ENCODE measurements at places on chromosomes 12 and 14.

DNA sequence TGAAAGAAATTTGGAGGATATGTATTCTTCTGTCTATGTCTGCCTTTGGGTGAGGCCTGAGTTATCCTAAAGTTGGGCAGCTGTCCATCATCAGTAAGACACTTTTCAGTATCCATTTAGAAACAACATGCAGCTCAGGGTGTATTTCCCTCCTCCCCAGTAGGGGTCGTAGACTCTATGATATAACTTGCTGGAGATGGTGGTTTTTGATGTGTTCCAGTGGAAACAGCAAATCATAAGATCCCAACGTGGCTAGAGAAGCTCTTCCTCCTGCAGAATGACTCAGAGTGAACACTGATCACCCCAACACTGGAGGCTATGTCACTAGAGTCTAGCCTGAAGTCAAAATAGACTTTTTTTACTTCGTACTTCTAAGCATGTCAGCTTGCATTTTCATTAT, 331.6 kb upstream of the STXBP6 start:
- no peak for DNase-seq

- no peak for DNase-seq
These were observed 66.5 kb downstream of the BHLHE41 start for GRCh38 chr12:26058308-26058707.

GRCh38 chr14:61899497-61899896, 137.3 kb downstream of the SNAPC1 start:
- no peak for DNase-seq

DNA sequence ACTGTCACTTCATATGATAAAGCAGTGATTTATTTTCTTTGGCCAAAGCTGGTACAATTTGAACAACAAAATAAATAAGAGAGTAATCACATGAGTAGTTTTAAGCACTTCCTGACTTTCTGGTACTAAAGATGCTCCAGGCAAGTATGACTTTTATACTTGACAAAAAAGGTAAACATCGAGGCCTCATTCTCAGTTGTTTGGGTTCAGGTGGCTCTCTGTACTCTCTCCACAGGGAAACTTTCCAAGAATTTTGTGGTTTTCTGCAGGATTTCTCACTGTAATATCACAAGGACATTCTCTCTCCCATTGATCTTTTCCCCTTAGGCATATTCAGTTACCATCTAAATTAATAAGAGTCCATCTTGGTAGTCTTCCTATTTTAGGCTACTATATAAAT, 26.6 kb upstream of the KCNC2 start:
- DNase-seq = no peak

DNA sequence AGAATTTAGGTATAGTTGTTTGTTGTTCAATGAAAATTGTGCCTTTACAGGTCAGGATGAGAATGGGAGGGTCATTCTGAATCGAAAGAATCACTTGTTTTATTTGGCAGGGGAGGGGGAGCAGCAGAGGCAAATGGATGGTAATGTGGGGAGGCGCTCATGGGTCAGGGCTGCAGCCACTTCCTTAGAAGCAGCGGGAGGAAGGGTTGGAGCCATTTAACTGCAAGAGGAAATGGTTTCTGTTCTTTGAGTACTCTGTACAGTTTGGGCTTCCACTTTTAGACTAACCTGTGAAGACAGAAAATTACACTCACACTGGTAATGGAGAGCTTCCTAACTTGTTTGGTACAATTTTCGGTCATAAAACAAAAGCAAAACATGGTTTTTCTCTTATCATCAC, 57.2 kb downstream of the PIWIL1 start:
- DNase-seq = no peak

DNA sequence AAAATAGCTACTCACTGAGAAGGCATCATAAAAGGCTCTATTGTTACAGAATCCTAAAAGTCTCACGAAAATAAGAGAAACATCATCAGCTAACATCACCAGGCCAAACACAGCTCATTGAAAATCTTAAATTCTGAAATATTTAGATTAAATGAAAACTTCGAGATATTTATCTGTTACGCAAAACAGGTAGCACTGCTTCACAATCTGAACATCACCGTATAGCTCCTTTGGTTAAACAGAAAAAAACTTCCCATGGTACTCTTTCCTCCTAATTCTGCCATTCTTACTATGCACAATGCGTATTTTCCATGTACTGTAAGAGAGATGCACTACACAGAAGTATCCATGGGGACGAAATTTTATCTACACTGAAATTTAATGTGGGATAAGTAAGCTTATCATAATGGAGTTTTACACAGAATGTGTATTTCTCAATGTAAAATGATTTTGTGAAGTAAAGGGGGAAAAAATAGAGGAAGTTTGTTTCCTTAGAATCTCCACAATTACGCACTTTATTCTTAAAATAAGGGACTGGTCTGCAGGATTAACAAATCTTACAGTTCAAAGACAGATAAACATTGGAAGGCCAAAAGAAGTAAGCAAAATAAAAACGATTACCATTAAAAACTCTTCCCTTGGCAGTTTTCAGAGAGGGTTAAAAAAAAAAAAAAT, 1.9 kb downstream of the SGPP1 start:
- no peak for DNase-seq

GRCh38 chr14:44896275-44897040, 65.3 kb downstream of the KLHL28 start:
- no peak for DNase-seq

DNA sequence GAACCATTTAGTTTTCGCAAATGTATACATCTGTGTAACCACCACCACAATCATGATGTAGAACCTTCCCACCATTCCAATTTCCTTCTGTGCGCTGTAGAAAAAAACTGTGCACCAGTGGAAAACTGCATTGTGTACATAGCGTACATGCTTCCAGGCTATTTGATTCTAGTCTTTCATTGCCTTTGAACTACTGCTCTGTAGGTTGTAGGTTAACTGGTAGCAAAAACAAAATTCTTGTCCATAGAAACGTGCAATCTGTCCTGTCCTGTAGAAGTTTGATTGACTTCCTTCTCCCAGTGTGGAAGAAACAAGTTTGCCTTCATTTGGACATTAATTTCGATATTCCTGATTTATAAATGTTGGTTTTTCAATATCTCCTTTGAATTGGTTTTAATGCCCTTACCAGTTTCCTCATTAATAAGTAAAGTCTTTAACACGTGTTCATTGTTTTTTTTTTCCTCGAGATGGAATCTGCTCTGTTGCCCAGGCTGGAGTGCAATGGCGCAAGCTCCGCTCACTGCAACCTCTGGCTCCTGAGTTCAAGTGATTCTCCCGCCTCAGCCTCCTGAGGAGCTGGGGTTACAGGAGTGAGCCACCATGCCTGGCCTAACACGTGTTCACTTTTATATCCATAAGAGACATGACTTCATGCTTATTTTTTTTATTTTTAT, 3.6 kb upstream of the ISM2 start:
- no peak for DNase-seq

GRCh38 chr12:52027085-52027843, 20.5 kb downstream of the TAMALIN start:
- DNase-seq = no peak

- no peak for DNase-seq
These were observed 462.0 kb upstream of the SYT1 start for GRCh38 chr12:78402366-78403134.

GRCh38 chr12:28486521-28486920, 296.3 kb downstream of the CCDC91 start:
- no peak for DNase-seq

- DNase-seq = peak; percentile 65
These were observed 123.3 kb downstream of the CEP83 start for GRCh38 chr12:94336211-94336925.

- DNase-seq = no peak
These were observed 393.5 kb downstream of the AACS start for GRCh38 chr12:125458552-125459268.

- DNase-seq = no peak
These were observed 59.8 kb downstream of the WASHC4 start for GRCh38 chr12:105167346-105167745.

- no peak for DNase-seq
These were observed 1539.5 kb upstream of the TMEM132C start for GRCh38 chr12:126727218-126728075.

DNA sequence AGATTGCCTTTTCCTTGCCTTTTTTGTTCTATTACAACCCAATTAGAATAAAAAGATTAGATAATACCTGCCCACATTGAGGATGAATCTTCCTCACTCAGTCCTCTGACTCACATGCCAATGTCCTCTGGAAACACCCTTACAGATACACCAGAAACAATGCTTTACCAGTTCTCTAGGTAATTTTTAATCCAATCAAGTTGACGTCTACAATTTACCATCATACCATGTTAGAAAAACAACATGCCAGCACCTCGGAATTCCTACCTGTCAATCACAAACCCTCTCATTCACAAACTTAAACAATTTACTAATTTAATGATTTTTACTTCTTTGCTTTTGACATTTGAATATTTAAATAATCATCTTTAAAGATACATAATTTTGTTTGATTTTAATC, 953.8 kb downstream of the TRHDE start:
- no peak for DNase-seq

- DNase-seq = no peak
These were observed 121.6 kb downstream of the GLT1D1 start for GRCh38 chr12:128974881-128975280.

GRCh38 chr12:119695034-119695433, 27.1 kb downstream of the PRKAB1 start:
- DNase-seq = no peak

- DNase-seq = no peak
These were observed 4.4 kb downstream of the TMEM179 start for GRCh38 chr14:104600141-104600643.

DNA sequence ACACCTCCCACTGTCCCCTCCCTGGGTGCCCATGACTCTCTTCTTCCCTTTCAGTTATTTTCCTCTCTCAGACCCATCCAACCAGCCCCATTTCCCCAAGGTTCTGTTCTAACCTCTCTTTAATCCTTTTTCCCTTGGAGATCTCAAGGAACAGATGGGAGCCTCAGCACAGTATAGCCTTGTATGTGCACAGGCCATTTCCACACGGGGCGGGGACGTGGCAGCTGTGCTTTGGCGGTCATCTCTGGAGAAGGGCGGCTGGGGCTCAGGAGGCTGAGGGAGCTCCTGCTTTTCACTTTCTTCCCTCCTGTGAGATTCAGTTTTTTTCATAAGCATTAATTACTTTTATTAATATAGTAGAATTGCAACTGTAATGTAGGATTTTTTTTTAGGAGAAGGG, 212.2 kb downstream of the ZFP36L1 start:
- DNase-seq = no peak

- no peak for DNase-seq
These were observed 605 bp downstream of the ZCRB1 start for GRCh38 chr12:42325326-42325652.

- no peak for DNase-seq
These were observed 213.0 kb downstream of the TRHDE start for GRCh38 chr12:72485017-72485701.

DNA sequence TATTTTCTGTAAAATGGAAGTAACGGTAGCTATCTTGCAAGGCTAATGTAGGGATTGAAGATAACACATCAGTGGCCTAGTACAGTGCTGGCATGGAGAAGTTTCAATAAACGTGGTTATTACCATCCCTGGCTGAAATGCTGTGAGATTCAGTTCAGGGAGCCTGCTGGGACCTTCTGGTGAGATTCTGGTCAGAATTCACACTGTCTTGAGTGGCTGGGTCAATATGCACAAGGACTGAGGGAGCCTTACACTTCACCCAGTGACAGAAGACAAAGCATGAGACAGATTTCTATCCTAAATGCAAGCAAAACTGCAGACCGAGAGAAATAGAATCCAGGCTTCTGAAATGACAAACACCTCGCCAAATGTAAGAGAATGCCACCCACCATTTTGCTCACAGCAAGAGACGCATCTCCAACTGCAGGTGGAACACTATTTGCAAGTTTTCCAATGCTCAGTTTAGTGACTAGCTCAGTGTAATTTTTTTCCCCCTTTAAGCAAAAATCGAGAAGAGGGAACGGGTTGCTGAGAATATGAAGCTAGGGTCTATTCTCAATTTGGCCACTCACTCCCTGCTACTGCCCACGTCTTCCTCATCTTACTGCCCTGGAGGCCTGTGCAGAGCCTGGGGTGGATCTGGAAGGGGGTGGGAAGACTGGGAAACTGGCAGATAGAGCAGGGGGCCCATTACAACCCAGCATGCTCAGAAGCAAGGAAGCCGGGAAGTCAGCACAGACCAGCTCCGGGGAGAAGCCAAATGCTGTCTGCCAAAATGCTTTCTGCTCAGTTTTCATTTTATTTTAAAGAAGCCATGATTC, 201.3 kb downstream of the TTC7B start:
- no peak for DNase-seq

DNA sequence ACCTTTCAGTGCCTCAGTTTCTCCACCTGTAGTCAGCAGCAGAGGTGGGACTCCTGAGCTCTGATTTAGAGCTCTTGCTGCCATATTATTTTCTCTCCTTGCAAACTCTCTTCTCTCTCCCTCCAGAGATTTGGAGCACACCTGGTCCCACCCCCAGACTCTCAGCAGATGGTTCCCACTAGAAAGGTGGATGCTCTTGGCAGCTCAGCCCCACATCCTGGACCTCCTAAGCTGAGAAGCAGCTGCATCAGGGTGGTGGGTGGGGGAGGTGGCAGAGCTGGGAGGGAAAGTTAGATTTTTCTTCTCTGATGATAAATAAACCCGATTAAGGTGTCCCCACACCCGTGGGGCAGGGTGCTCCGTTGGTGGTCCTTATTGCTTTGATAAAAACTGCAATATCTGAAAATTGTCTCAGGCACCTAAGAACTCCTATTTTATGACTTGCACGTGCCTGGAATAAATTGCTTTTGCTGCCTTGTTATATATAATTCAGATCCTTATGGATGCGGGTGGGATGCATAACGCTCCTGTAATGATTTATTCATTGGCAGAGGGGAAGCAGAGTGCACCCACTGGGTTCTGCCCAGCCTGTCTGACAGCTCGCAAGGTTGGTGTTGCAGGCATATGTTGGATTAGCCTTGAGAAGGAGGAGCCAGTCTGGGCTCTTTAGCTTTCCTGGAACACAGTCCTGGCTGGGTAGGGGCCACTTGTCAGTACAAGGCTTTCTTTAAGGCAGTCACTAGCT, 214.2 kb downstream of the SUDS3 start:
- no peak for DNase-seq

DNA sequence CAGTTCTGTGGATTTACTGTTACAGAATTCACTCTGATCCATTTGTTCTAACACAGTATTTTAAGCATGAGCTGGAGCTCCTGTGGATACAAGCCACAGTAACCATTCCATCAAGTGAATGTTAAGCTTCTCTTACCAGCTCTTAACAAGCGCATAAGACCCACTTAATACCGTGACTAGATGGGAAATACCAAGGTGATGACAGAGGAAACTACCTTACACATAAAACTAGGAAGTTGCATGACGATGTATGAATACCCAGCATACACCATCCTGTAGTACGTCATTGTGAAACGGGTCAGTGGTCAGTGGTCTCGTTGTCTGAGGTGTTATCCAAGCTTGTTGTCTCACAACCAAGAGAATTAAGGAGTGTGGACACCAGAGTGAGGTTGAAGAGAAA, 2.0 kb upstream of the GALC start:
- DNase-seq = no peak

GRCh38 chr12:39935275-39935674, 170.6 kb downstream of the SLC2A13 start:
- peak; percentile 36 for DNase-seq

GRCh38 chr12:52356762-52357580, 10.3 kb downstream of the KRT85 start:
- no peak for DNase-seq

- DNase-seq = no peak
These were observed 24.4 kb upstream of the HSP90B1 start for GRCh38 chr12:103905730-103906349.

- DNase-seq = no peak
These were observed 120.1 kb upstream of the NPAS3 start for GRCh38 chr14:32818581-32818980.

All from suppressor macrophage (primary cell).